Breast epithelium (tissue), 4 donors: ENCODE measurements at places on chromosomes 16 and 17.
A peak's percentile ranks its signal among the peaks of the same experiment; 100 is the strongest.

DNA sequence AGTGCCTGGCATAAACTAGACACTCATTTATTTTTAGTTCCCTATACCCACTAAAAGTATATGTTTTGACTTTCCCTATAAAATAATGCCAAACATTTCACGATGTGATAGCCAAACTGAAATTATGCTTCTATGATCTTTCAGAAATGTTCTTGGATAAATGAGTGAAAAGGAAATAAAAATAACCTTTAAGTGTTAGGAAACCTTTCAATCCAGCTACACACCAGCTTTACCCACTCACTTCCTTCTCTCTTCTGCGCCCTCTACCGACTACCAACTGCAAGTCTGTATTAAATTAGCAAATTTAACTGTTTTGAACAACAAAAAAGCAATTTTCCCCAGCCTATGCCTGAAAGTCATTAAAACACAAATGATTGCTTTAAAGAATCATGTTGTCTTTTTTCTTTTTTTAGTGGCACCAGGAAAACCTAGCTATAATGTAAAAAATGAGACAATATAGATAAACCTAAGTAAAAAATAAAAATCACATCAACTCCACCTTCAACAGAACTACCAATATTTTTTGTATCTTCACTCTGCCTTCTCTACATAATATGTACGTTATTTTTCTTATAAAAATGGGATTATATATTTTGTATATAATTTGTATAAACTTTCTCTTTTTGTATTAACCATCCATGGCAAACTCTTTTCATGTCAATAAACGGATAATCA is 13.2 kb upstream of the TMEM100 start:
- DNase-seq, result no peak

DNA sequence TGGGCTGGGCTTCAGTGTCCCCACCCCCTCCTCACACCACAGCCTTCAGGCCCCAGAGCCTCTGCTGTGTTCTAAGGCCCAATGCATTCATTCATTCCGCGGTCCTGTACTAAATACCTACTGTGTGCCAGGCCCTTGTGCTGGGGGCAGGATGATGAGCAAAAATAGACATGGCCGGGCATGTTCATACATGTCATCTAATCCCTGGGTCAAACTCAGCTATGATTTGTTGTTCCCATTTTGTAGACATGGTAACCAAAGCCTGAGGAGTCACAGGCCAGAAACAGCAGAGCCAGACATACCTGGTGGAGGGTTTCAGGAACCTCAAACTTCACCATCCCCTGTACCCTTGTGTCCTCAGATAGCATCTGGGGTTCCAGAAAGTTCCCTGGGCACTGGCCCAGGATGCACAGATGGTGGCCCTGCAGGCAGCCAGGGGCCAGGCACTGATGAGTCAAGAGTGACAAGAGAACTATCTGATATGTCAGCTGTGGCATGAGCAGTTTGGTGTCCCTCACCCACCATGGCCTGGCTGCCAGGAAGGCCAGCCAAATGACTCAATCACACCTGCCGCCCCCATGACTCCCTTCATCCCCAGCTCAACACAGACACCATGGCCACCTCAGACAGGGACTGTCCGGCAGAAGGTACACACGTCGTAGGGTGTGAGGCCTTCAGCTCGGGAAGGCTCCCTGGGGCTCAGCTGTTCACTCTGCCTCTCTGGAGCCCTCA is 2.7 kb upstream of the RRAD start:
- no peak for DNase-seq

DNA sequence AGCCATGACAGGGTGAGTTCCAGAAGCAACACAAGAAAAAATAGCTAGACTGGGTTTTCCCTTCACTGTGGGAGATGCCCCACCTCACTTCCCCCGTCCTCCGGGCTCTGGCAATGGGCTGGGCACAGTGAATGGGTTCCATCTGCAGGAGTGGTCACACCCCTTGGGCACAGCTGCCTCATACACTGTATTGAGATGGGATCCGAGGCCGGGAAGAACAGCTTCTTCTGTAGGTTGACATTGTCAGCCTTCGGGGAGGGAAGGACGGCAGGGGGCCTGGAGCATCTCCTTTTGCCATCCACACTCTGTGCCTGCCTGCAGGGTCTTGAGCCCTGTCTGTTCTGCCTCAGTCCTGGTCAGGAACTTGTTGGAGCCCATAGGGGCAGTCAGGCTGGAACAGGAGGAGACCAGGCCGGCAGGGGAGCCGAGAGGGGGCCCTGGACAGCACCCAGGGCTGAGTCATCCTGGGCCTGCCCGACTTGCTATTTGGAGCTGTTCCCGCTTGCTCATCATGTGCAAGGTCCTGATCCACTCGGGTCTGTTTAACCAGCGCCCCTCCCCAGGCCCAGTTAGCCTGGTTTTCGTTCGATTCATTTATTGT is 286.7 kb downstream of the SEC14L1 start:
- no peak for DNase-seq

DNA sequence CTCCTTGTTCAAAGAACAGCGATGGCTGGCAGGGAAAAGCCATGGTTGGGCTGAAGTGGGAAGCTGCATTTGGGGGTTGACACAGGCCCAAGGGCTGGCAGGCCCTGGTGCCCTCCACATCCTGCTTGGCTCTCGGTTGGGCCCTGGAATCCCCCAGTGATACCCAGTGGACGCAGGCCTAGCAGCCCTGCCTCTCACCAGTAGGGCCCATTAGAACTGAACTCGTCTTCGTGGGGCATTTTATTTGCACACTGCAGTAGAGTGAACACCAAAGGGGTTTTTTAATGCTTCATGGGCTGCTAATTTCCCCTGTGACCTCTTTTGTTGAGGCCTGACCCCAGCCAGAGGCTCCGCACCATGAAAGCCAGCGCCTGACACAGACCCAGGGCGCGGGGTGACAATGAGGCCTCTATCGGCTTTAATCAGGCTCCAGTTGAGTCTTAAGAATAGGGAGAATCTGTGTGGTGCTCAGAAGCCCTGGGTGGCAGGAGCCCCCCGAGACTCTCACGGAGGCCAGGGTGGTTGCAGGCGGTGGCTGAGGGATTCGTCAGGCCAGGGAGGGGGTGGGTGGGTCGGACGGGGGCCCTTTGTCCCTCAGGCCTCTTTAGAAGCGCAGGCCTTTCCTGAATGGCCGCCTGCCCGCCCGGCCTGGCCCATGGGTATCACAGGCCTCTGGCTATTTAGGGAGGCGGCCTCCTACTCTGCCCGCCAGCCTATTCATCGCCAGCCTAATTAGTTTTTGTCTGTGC is 199.3 kb downstream of the NTN1 start:
- DNase-seq, result no peak

DNA sequence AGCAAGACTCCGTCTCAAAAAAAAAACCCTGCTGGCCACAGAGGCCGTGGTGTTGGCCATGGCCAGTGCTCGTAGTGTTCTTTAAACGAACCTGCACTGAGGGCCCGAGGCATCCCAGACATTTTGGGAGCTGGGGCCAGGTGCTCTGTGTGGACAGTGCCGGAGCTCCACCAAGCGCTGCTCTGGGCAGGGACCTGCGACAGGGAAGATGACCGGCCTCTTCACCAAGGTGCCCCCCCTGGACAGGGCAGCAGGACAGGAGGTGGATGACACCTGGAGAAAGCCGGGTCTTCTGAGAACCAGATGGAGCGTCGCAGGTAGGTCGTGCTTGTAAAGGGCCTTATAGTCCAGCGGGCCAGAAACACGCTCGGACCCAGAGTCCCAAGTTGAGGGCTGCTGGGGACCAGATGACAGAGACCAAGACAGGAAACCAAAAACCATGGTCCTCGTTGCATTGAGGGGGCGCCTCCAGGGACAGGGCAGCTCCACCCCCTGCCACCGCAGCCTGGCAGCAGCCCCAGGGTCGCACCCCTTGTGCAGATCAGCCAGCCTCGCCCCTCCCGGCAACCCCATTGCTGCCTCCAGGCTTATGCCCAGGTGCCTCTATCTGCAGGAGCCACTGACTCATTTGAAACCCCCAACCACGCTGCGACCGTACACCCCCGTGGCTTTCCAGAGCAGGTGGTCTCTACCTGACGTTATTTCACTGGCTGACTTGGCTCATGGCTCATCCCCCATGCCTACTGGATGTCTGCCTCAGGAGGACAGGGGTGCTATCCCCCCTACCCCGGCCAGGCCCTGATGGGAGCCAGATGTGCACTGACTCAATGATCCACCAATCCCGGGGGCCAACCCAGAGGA is 4.2 kb upstream of the NTN3 start:
- no peak for DNase-seq

- peak; percentile 70 for DNase-seq
Measured at GRCh38 chr17:3959295-3959899, 4.8 kb downstream of the ATP2A3 start.

DNA sequence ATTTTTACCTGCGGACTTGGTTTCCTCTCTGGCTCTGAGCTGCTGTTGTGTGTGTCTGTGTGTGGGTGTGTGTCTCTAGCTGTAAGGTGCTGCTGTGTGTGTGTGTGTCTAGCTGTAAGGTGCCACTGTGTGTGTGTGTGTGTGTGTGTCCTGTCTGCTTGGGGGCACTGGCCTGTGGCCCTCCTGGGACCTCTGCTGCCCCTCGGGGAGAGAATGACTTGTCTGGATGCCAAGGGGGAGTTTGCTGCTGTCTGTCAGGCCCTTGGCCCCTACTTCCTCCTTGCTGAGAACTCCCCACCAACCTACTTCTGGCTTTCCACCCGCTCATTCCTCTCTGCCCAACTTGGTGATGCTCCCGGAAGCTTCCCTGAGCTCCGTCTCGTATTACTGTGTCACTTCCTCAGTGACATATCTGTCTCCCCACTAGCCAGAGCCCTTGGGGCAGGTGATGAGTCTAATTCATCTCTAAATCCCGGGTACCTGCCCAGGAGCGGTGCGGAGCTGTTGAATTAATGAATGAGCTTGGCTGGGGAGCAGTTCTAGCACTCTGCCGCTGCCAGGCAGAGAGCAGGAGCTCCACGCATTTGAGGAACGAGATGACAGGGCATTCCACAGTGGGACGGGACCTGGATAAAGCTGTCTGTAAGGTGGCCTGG is 3.5 kb upstream of the LASP1NB start:
- DNase-seq, result peak; percentile 11

- no peak for DNase-seq
Measured at GRCh38 chr17:19343256-19343630, 19.3 kb downstream of the B9D1 start.

DNA sequence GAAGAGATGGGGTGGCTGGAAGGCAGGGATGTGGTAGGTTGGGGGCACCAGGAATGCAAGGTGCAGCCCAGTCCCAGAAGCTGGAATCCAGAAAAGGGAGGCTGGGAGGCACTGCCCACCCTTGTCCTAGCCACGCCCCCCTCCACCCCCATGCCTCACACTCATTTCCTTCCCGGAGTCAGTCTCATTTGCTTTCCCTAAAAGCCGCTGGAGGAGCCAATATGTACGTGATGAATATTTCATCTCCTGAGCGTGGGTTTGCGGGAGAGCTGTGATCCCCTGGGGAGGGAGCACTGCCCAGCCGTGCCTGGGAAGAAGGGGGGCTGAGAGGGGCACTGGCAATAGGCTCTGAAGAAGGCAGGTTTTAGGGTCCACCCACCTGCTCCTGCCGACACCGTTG is 124.5 kb upstream of the LHX1 start:
- no peak for DNase-seq

GRCh38 chr17:10735251-10735650 is 5.4 kb upstream of the TMEM220 start:
- DNase-seq, result no peak

GRCh38 chr17:62631086-62631935 is 3.8 kb downstream of the MRC2 start:
- DNase-seq, result no peak

DNA sequence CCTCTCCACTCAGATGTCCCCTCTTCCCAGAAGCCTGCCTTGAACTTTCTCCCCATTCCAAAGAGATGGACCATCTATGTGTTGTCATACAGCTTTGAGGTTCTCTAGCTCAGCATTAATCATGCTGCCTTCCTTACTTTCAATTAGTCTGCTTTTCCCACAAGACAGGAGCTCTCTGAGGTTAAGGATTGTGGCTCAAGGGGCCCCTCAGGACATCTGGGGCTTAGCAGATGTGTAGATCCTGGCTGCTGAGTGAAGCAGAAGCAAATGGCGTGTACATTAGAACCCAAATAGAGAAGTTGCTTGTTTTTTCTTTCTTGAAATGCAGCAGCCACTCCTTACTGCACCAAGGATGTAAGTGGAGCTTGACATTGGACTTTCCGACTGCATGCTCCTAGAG is 330.5 kb upstream of the TNRC6C start:
- no peak for DNase-seq

DNA sequence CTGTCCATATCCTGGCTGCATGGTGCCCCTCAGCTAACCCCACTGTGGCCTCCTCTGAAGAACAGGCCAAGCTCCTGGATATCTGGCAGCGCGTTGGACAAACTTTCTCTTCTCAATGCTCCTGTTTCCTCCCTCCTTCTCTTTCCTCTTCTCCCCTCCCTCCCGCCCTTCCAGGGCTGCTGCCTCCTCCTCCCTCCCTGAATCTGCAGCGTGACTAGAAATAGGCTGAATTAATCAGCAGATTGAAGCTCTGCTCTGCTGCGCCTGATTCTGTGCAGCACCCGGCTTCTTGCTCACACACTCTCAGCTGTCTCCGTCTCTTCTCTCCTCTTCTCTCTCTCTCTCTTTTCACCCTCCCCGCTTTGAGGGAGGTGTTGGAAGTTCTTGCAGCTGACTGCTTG is 19.8 kb downstream of the TMEM94 start:
- no peak for DNase-seq

GRCh38 chr16:53129281-53130158 is 74.7 kb downstream of the CHD9 start:
- DNase-seq, result no peak

DNA sequence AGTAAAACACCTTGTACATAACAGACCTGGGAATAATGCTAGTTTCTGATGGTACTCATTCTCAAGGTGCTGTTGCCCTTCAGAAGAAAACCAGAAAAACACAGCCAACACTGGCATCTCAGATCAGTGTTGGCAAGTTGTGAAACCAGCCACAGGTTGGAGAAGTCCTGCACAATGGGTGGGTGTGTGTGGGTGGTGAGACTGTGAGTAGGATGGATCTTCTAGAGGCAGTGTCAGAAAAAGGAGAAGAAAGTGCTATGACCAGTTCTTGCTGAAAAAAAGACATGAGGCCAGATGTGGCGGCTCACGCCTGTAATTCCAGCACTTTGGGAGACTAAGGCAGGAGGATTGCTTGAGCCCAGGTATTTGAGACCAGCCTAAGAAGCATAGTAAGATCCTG is 35.2 kb upstream of the SMIM36 start:
- no peak for DNase-seq

- no peak for DNase-seq
Measured at GRCh38 chr17:74680941-74681340, 31.8 kb downstream of the CD300LF start.

DNA sequence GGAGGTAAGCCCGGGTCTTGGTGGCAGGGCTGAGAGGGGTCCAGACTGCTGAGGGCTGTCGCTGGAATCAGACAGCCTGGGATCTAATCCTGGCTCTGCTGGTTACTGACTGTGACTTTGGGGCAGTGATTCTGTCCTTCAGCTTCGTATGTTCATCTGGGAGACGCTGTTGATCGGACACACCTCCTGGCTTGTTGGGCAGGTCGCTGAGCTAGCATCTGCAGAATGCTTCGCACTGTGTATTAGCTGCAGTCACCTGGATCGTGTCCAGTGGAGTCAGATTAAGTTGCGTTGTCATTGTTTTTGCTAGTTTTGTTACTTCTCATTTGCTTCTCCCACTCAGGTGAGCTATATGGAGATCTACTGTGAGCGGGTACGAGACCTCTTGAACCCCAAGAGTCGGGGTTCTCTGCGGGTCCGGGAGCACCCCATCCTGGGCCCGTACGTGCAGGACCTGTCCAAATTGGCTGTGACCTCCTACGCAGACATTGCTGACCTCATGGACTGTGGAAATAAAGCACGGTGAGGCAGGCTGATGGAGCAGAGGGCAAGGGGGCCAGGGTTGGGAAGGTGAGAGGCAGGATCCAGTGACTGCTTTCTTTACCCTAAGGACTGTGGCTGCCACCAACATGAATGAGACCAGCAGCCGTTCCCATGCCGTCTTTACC is 4.5 kb downstream of the KIF1C start:
- no peak for DNase-seq
